Glomerular endothelial cell (primary cell): ENCODE measurements at places on chromosomes 3 and 15. TPM values are rescaled to one million over a fixed set of nuclear protein-coding genes. Genes with fewer than 3 reads are reported as not detected.

DNA sequence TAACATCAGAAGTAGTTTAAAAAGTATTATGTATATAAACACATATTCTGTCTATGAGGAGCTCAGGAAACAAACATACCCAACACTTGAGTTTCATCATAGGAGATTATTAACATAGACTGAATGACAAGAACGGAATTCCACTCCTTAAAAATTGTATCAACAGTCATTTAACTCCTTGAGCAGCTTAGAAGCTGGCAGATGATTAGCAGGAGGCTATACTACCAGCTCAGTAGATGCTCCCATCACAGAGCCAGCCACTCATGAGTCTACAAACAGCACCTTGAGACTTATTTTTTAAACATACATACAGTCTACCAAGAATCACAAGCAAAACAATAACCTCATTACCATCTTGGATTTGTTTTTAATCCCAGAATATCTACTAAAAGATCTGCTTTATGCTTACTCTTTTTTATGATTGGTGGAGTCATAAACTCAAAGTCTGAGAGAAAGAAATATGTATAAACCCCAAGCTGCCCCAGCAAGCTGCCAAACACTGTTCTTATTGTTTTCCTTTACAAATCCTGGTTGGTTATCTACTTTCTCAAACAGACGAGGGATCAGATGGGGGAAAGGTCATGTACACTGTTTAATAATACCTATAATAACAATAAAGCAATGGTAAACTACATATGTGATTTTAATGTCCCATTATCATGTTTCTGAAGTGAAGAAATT lies 59.5 kb downstream of the CBLB start:
- no peak for DNase-seq

GRCh38 chr15:57544848-57545480 lies 46.7 kb upstream of the MYZAP start:
- DNase-seq, result no peak

DNA sequence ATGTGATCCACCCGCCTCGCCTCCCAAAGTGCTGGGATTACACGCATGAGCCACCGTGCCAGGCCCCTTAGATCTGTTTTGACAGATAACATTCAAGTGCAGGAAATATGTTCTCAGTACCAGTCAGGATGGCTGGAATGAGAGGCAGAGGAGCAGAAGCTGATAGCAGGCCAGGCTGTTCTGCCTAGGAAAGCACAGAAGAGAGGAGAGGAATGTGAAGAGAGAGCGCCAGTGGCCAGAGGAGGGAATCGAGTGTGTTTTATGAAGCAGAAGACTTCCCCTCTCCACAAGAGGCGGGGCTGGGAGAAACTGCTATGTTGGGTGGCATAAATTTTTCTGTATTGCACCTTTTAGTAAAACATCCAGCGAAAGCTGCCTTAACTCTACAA lies 32.0 kb upstream of the RYK start:
- DNase-seq, result no peak

GRCh38 chr3:36843065-36844051 lies 79.0 kb upstream of the DCLK3 start:
- DNase-seq, result no peak

The GMNC gene
- 0.06 TPM in 1 of 2 replicates, not detected in the other for total RNA-seq

The ARF4 gene
- total RNA-seq, result 209 and 230 TPM in 2 replicates

The ADAMTS9 gene
- total RNA-seq, result 72.1 and 96.2 TPM in 2 replicates

The IL17RE gene
- 0.39 and 1.3 TPM in 2 replicates for total RNA-seq

The LAMB2 gene
- total RNA-seq, result 1,071 and 1,381 TPM in 2 replicates

The RAD51 gene
- 3.4 and 4.7 TPM in 2 replicates for total RNA-seq

The TF gene
- 0.12 and 0.15 TPM in 2 replicates for total RNA-seq

The SMAD6 gene
- total RNA-seq, result 4.7 and 15.6 TPM in 2 replicates
